Hematopoietic multipotent progenitor cell treated with erythropoietin and hydrocortisone succinate and interleukin-3 and kit ligand, for 6 days (in vitro differentiated cells): ENCODE measurements at places on chromosomes 3 and 15.

DNA sequence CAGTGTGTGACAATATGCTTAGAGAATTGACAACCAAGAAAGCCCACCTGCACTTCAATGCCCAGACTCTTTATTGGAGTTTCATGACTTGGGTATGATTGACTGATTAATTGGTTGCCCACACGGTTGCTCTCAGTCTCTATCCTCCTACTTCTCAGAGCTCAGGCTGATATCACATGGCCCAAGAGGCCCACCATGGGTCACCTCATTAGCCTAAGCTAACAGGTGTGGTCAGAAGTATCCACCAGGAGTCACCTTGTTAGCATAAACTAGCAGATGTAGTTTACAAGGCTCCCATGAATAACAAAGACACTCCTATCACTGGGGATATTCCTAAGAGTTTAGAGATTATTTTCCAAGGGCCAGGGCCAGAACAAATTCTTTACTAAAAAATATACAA, 120.2 kb upstream of the MBNL1 start:
- no peak for DNase-seq

DNA sequence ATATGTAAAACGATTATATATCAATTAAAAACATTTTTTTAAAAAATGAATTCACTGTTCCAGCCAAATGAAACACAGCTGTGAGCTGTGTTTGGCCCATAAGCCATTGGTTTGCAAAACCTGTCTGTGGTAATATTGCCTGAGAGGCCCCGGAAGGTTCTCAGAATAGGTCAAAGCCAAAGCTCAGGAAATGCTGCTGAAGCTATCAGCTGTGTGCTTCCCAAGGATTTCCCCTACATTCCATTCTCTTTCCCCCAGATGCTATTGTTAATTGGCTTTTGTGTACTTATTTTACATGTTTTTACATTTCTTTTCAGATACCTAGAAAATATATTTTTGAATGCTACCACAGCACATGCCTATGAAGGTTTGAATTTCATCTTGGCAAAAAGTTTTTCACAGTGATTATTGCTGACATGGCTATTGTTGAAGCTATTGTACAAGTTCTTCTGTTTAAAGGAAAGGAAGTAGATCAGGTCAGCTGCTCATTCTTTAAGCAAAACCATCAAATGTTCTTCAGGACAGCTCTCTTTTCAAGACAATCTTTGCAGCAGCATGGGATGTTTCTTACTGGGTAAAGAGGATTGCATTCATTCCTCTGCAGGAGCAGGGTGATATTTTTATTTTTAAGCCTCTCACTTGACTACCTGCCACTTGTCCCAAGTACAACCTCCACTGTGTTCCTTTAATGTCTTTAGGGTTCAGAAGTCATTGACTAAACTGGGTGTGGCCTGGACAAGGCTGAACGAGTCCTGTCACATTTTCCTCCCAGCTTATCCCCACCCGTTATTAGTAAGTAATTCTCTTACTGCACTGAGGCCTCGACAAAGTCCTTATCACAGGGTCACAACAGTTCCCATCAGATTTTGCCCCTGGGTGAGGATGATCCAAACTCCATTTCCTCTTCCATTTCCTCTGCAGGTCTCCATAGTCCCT, 26.3 kb upstream of the BNC1 start:
- DNase-seq = no peak

GRCh38 chr3:149658744-149659497, 1.1 kb upstream of the WWTR1 start:
- no peak for DNase-seq

DNA sequence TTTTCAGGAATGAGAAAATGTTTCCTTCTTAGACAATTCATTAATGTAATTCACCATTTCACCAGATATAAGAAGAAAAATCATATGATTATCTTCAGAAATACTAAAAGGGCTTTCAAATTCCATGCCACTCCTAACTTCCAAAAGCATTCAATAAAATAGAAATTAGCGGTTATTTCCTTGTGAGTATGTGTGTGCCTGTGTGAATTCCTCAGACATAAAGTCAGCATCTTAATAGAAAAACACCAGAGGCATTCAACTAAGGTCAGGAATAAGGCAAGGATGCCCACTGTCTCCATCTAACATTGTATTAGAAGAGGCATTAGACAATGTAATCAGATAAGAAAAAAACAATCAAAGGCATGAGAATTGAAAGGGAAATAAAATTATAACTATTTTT, 88.4 kb downstream of the PLCH1 start:
- no peak for DNase-seq

DNA sequence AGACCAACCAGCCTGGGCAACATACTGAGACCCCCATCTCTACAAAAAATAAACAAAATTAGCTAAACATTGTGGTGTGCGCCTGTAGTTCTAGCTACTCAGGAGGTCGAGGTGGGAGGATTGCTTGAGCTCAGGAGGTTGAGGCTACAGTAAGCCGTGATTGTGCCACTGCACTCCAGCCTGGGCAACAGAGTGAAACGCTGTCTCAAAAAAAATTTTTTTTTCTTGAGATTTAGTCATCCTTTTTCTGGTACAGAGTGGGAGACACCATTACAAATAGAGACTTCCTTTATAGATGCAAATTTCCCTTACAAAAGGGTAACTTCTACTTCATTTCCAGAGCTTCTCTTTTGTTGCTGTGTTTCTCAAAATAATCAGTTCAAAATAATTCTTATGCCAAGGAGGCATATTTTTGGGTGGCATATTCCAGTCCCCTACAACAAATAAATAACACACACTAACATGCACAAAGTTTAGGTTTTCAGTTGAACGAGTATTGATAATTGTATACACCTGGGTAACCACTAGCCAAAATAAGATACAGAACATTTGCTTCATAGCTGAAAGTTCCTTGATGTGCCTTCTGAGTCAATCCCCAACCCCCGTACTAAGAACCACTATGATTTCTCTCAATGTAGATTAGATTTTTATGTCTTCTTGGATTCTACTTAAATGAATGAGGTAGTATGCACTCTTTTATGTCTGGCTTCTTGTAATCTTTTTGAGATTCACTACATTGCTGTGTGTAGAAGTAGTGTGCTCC, 248.9 kb upstream of the PROK2 start:
- DNase-seq = no peak

DNA sequence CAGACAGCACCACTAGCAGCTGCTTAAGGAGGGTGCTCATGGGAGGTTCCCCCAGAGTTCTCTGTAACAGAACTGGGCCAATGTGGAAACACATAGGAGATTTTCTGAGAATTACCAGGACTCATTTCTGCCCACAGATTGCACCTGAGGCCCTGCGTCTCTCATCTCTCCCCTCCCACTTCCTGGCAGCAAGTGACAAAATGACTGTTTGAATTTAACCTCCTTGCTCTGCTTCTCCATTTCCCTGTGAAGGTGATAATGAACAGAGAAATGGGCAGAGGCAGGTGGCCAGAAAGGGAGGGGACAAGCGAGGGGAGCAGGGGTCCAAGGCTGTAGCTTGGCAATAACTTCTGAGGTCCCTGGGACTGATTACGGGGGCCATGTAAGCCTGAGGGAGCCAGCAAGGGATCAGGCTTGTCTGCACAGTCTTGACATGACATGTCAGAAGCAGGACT, 8.0 kb downstream of the EPHB1 start:
- no peak for DNase-seq

DNA sequence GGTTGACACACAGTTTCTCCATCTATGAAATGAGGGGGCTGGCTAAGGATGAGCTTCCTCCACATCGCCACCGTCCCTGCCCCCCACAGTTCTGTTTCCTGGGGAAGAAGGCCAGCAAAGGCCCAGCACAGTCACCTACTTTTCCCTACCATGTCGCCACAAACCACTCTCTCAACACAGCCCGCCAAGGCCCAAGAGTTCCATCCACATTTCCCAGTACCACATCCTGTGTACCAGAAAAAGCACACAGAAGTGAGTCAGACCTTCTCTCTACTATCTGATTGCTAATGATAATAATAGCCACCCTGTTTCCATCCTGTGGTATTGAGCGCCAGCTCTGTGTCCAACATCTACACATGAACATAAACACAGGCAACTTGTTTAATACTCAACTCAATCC, 30.3 kb upstream of the C15orf39 start:
- peak; percentile 79 for DNase-seq

- no peak for DNase-seq
Measured at GRCh38 chr3:169509359-169509758, 154.2 kb downstream of the MECOM start.

DNA sequence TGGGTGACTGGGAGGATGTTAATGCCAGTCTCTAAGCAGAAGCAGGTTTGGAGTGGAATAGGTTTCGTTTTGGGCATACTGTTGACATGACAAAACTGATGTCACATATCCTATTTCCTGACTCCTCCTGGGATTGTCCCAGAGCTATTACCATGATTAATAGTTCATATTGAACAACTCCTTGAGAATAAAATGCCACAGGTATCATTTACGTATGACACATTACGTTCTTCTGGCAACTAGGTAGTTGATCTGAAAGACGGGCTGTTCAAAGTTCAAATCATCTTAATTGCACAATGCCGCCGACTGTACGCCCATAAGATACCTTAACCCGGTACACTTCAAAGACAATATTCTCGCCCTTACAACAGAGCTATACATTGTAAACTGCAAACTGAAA, 1.4 kb upstream of the RAB5A start:
- DNase-seq = no peak
